Vein endothelial cell (primary cell): ENCODE measurements at places on chromosomes 12 and 14. TPM values are rescaled to one million over a fixed set of nuclear protein-coding genes. Genes with fewer than 3 reads are reported as not detected.

The SDSL gene
- total RNA-seq, result 2.0 and 4.2 TPM in 2 replicates

The OR6C2 gene
- total RNA-seq, result not detected in 2 replicates

The MEG3 gene
- 10.8 and 11.0 TPM in 2 replicates for total RNA-seq

The FZD10 gene
- total RNA-seq, result not detected in 2 replicates

The CTDSP2 gene
- 81.9 and 99.9 TPM in 2 replicates for total RNA-seq

The DIO2 gene
- total RNA-seq, result not detected in 2 replicates

The SLC41A2 gene
- total RNA-seq, result 4.6 and 13.9 TPM in 2 replicates

The POLE gene
- 26.5 and 37.3 TPM in 2 replicates for total RNA-seq
